Osteocyte (in vitro differentiated cells): ENCODE measurements at places on chromosomes 1 and 21. TPM values are rescaled to one million over a fixed set of nuclear protein-coding genes. Genes with fewer than 3 reads are reported as not detected.
A peak's percentile ranks its signal among the peaks of the same experiment; 100 is the strongest.

DNA sequence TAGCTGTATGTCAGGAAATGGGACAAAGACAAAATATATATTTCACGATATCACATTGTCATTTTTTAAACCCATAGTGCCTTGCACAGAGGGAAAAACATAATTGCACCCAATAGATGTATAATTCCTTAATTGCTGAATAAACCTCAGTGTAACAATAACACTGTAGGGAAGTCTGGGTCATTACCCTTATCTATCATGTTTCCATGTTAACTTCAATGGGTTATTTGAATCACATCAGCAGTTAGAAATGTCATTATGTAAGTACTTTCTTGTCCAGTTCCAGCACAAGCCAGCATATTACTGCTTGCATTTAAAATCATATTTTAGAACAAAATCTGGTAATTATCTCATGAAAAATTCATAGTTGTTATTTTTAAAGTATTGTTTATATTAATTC lies 222.7 kb downstream of the HMCN1 start:
- no peak for DNase-seq

- DNase-seq = no peak
Observed at GRCh38 chr1:112889052-112889768, 66.8 kb downstream of the SLC16A1 start.

GRCh38 chr1:176800978-176801513 lies 338.1 kb downstream of the PAPPA2 start:
- no peak for DNase-seq

DNA sequence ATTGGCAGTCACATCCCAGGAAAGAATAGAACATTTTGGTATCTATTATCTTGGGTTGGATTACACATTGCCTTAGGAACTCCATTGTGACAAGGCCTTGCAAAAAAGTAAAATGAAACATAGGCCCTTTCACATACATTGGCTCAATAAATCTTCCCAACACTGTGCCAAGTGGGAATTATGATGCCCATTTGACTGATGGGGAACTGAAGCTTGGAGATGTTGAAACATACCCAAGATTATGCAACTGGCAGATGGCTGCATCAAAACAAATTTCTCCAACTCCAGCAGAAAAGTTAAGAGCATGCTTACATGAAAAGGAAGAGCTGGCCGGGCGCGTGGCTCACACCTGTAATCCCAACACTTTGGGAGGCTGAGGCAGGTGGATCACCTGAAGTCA lies 26.9 kb downstream of the PLEKHO1 start:
- no peak for DNase-seq

DNA sequence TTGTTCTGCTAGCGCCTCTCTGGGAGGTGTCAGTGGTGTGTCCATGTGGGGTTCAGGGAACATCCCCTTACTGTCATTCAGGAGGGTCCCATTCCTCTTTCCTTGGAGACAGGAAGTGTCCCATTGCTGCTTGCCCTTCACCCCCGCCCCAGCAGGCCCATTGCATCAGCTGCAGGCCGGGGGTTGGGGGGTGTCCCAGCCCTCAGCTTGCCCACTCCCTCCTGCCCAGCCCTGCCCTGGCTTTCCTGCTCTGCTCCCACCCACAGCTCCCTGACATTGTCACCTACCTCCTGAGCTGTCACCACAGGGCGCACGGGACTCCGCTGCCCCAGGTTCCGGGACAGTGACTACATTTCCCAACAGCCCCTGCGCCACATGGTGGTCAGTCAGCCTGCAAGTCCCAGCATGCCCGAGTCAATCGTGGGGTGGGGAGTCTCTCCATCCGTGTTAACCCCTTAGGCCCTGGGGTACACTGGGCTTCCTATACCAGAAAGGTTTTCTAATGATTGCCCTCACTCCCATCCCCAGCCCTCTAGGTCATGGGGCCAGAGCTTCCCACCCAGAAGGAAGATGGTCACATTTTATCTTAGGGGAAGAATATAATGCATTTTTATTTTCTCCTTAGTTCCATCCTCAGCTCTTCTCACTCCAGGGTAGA lies at the start of gene INPP5B:
TSS of gene INPP5B (minus strand) at position 351 of the 658 bp plus-strand sequence. CDS start 745 bp downstream, outside the sequence.
- DNase-seq = peak; percentile 94

- DNase-seq = no peak
Observed at GRCh38 chr1:20008391-20008841, 29.0 kb upstream of the PLA2G2A start.

The ZSCAN20 gene
- total RNA-seq = 5.2 and 7.3 TPM in 2 replicates

GRCh38 chr1:243455760-243456651 lies 200.2 kb downstream of the SDCCAG8 start:
- DNase-seq = no peak

DNA sequence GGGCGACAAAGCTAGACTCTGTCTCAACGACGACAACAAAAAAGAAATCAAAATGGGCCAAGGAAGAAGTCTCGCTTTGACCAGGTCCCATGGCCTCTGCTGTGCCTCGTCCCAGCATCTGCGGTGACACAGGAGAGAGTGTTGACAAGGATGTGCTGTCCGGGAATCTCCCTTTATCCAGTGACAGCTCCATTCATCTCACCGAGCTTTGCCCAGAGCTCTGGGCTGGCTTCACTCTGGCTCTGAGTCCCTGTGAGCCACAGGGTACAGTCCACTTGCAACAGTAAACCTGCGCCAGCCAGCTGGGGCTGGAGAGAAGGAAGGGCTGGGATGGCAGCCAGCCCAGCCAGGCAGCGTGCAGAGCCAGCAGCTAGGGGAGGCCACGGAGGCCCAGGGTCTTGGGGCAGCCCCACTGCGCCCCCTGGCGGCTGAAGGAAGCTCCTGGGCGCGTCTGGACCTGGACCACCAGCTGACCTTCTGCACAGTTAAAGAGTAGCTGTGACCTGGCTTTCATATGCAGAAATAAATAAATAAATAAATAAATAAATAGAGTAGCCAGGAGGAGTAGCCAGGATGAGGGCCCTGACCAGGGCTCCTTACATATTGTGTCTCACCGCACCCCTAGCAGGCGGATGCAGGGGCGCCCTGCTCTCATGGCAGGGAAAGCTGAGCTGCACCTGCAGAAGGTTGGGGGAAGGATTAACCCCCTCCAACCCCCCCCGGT lies 29.7 kb downstream of the ENO1 start:
- peak; percentile 97 for DNase-seq

GRCh38 chr1:86833461-86834215 lies 80.3 kb downstream of the SELENOF start:
- peak; percentile 86 for DNase-seq

DNA sequence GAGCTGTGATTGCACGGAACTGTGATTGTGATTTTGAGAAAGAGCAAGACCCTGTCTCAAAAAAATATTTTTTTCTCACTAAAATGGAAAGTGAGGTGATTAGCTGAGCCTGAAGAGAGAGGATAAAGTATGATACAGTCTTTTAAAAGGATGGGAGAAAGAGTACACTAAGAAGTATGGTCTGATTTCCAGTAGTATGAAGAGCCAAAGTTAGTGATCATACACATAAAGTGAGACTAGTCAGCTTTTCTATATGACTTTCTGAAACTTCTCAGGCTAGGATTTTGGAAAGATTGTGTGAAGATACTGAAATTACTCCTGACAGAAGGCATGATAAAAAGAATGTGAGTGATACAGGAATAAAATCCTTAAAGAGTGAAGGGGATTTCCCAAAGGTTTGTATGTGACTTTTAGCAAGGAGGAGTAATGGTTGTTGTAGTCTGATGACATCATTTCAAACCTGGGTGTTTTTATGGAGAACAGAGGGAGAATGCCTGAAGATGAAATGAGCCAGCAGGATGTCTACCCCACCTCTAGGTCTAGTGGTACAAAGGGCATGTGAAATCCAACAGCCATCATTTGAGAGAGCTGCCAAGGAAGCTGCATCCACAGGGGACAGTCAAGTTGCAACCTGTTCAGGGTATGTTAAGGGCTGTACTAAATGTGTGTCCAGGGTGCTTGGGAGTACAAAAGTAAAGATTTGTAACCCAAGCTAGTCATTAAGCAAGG lies 157.7 kb downstream of the PIK3R3 start:
- no peak for DNase-seq

- DNase-seq = no peak
Observed at GRCh38 chr1:168150283-168150682, 13.6 kb upstream of the GPR161 start.
